ENCODE measurements at places on chromosomes 5 and 9.

GRCh38 chr9:6237267-6237666 is 21.7 kb downstream of the IL33 start:
- no peak for DNase-seq

DNA sequence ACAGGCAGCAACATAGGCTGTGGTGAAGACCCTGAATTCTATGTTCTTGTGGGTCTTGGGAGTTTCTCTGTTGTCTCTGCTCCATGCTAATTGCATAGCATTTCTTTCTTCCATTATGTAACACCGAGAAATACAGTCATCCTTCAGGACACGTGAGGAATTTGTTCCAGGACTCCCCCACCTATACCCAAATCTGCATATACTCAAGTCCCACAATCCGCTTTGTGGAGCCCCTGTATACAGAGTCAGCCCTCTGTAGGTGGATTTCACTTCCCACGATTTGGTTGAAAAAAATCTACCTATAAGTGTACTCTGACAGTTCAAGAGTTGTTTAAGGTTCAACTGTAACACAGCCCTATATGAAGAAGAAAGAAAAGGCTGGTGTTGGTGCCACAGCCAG is 22.1 kb downstream of the ANKRD33B start:
- DNase-seq: no peak

- DNase-seq: no peak
Observed at GRCh38 chr5:102229685-102230084, 66.4 kb downstream of the SLCO4C1 start.

- no peak for DNase-seq
Observed at GRCh38 chr9:5231212-5231611, at the start of gene INSL4. INSL4 (plus strand) TSS chr9:5231419; CDS start chr9:5231524, 105 bp downstream.

GRCh38 chr9:20237686-20238085 is 384.6 kb downstream of the MLLT3 start:
- no peak for DNase-seq

DNA sequence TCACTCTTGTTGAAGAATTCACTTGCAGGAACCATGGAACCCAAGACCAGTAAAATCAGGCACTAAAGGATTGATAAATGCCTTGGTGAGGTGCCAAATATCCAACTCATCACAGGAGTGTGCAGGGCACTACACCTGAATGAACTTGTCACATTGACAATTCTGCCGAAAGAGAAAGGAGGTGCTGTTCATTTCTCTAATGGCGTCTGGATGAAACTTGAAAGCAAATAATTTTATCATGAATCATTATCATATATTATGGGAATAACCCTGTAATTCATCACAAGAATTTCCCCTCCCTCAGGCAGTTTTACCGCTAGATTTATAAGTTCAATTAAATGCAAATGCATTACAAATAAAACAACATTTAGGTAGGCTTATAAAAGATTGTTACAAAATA is 360.0 kb downstream of the GLIS3 start:
- DNase-seq: no peak

GRCh38 chr9:2469681-2470221 is 151.8 kb upstream of the VLDLR start:
- DNase-seq: peak; percentile 36

GRCh38 chr9:124688238-124688904 is 82.7 kb downstream of the NR6A1 start:
- DNase-seq: no peak

- no peak for DNase-seq
Observed at GRCh38 chr9:89933578-89933977, 328.8 kb downstream of the GADD45G start.

DNA sequence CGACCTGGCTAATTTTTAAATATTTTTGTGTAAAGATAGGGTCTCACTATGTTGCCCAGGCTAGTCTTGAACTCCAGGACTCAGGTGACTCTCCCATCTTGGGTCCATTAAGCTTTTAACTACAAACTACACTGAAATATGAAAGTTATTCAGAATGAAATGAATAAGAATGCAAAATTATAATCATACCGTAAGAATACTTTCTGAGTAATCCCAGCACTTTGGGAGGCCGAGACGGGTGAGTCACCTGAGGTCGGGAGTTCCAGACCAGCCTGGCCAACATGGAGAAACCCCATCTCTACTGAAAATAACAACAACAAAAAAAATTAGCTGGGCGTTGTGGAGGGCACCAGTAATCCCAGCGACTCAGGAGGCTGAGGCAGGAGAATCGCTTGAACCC is 1.1 kb upstream of the ORM1 start:
- DNase-seq: no peak

GRCh38 chr5:119951330-119951934 is 322.1 kb downstream of the FAM170A start:
- DNase-seq: peak; percentile 16

DNA sequence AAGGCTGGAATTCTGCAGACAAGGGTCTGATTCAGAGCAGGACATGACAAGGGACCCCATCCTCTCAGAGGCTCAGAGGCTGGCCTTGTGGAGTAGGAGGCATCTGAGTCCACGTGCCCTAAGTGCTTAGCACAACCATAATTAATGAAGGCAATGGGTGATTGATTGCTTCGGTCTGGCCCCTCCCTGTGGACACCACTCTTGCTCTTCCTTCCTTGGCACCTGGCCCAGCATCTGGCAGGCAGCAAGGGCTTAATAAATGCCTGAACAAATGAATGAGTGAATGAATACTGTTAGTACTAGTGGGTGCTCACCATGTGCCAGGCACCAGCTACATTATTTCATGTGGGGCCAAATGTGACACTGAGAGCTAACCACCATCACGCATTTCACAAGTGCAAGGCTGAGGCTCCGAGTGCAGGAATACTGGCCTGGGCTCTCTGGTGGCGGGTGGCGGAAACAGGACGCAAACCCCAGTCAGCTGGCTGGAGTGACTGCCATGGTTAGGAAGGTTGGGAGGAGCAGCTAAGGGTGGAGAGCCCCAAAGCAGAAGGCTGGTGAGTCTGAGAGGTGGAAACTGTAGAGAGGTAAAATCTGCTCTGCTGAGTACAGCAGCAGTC is 53.6 kb downstream of the ASS1 start:
- no peak for DNase-seq

Measured in body of pancreas (tissue), 4 donors.